ENCODE measurements at places on chromosomes 11 and 22.

DNA sequence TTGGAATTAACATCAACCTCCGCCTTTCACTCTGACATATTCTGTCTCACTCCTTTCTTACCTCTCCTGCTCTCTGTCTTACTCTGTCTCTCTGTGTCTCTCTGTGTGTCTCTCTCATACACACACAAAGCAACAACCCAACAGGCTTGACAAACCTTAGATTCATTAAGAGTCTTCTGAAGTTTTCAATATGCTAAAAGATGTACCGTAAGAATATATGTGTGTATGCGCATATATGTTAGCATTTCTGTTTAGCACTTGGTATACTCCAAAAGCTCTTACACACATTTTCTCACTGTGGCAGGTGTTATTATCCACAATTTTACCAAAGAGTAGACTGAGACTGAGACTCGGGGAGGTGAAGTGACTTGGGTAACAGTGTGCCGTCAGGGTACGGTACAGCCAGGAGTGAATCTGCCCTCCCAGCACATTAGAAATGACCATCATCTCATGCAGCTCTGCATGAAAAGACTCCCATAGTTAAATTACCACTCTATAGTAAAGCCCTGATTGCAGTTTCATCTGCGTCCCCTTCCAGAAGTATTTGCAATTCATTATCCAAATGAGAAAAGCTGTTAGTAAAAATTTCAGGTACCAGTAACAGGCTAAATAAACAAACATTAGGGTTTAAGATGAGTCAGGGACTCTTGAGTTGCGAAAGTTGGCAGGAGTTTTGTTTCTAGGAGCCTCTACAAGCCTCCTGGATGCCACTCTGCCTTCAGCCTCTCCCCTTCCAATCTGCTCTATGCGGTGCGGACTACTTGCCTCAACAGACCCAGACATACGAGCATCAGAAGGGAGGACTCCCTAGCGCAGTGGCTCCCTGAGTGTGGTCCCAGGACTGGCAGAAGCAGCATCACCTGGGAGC is 195.2 kb upstream of the TMEM45B start:
- no peak for DNase-seq

DNA sequence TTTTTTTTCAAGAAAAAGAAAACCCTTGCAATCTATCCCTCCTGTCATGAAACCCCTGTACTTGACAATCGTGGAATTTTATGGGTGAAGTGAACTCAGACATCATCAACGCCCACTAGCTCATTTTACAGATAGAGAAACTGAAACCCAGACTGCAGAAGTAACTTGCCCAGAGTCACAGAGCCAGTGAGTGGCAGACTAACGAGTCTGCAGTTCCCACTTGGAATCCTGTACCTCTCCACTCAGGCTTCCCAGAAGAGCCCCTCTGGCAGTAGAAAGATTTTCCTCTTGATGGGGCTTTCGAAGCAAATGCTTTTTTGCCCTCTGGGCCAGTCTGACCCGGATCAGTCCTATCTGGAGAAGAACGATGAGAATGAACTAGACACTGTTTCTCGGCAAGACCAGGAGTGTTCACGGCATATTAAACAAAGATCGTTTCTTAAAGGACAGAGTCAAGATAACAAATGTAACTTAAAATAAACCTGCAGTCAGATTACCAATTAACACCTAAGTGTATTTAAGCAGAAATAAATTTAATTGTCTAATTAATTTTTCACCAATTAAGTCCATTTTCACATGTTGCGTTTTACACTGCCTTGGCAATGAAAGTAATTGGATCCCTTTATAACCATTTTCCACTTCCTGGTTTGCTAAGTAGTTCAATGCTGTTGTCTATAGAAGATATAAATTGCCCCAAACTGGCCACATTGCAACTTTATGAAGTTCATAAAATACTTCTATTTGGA is 61.3 kb upstream of the CREB3L1 start:
- DNase-seq: no peak

- DNase-seq: no peak
Measured at GRCh38 chr22:36277482-36278291, 24.8 kb downstream of the APOL1 start.

- no peak for DNase-seq
Measured at GRCh38 chr11:102824556-102824955, 18.9 kb downstream of the MMP3 start.

GRCh38 chr22:49108636-49109315 is 718.9 kb downstream of the BRD1 start:
- DNase-seq: no peak

DNA sequence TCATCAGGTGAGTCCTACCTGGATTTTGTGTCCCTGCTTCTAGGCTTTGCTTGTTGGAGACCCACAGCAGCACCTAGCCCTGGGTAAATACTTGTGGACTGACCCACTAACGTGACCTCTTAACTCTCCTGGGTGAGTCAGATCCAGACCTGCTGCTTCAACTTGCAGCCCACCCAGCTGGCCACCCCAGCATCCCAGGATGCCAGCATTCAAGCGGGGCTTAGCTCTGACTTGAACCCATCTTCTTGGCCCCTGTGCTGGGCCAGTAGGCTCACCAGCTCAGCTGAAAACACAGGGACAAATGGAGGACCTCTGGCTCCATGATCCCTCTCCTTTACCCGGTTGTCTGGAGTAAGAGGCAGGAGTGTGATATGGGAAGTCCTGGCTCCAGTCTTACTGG is 33.5 kb downstream of the PARVG start:
- DNase-seq: no peak

DNA sequence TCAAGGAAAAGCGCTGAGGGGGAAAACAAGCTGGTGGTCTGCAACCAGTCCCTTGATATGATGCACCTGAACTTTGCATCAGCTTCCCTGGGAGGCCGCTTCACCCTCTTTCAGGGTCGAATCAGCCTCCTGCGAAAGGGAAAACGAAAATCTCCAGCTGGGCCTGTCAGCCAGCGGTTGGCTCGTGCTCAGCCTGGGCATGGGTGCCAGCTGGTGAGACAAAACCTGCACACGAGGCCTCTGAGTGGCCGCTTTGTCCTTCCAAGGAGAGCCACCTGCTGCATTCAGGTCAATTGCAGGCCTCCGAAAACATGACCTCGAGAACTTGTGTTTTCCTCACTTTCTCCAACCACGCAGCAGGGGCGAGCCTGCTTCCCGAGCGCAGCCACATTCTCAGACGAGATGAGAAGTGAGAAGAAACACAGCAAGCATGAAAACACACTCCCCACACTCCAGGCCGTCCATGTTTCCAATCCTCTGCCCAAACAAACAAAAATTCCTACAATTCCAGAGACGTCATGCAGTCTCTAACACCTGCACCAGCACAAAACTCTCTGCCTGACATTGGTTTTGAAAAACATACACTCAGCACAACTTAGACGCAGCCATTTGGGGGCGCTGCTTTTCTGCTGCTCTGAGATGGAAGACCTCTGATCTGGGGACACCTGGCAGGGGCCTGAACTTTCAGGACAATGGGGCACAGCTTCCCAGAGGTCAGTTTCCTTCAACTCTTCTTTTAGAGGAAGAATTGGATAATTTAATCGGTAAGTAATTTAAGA is 77.1 kb downstream of the DHCR7 start:
- no peak for DNase-seq

Data from thoracic aorta (tissue), 2 donors.